ENCODE measurements at places on chromosomes 1 and 21.

- DNase-seq, result no peak
Measured at GRCh38 chr1:8017495-8018197, 8.5 kb downstream of the ERRFI1 start.

- peak; percentile 36 for DNase-seq
Measured at GRCh38 chr1:37930246-37931101, 16.4 kb downstream of the INPP5B start.

GRCh38 chr1:223535319-223535718, 130.2 kb downstream of the CAPN8 start:
- no peak for DNase-seq

DNA sequence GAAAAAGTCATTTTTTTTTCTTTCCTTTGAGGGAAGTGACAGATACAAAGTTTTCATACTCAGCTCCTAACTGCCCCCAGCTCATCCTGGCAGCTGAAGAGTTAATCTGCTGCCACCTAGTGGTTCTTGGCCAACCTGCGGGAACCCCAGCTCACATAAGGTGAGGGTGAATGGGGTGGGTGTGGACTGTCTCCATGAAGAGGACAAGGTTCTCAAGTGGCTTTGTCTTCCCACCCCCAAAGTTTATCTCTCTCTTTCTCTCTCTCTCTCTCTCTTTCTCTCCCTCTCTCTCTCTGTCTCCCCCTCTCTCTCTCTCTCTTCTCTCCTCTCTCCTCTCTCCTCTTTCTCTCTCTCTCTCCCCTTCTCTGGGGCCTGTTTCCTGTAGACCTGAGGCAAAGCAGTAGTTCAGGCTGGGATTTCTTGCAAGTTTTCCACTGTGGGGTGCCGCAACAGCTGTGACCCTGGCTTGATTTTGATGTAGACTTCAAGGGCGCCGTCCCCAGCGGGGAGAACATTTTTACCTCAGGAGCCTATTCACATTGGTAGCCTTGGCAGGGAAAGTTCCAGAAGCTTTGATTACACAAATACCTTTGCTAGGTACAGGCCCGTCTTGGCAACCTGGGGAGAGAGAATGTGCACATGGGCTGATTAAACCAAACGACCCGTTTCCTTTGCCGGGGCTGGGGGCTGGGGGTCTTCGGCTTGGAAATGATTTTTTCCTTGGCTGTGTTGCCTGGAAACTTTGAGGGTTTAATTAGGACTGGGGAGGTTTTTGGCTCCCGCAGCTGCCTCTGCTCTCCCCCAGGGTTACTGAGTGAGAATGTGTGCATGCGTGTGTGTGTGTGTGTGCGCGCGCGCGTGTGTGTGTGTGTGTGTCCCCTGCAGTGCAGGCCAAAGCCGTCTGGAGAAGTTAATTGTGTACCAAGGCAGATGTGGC, 135.9 kb downstream of the TM2D1 start:
- peak; percentile 73 for DNase-seq

- no peak for DNase-seq
Measured at GRCh38 chr1:2086446-2087078, 36.4 kb downstream of the PRKCZ start.

- DNase-seq, result peak; percentile 15
Measured at GRCh38 chr1:27099587-27100334, 55.2 kb downstream of the SLC9A1 start.

- no peak for DNase-seq
Measured at GRCh38 chr1:180229483-180230415, at the start of gene LHX4. Gene LHX4 (plus strand): TSS chr1:180230264. CDS start chr1:180230530, 266 bp downstream.

DNA sequence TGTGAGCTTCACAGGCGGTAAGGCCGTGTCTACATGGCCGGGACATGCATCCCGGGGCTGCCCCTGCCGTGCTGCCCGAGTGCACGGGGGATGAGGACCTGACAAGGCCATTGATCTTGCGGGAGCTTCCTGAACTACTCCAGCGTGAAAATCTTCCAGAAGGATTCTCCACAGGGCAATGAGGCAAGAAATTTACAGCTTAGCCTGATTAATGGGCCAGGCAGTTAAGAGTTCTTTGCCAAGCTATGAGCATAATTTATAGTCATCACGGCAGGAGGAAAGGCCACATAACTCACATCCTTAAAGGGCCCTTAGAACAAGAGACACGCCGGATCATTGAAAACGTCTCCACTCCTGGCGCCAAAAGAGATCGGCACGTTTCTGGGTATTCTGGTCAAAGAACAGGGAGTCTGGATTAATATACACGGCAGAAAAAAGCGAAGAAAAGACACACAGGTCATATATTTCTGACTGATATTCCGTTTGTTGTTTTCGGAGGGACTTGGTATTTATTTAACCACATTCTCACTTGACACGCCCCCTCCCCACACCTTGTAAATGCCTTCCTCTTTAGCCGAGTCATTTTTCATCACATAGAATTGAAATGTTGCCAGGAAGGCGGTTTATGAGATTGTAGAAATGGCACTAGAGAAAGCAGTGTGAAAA, 180.5 kb downstream of the DYRK1A start:
- no peak for DNase-seq

DNA sequence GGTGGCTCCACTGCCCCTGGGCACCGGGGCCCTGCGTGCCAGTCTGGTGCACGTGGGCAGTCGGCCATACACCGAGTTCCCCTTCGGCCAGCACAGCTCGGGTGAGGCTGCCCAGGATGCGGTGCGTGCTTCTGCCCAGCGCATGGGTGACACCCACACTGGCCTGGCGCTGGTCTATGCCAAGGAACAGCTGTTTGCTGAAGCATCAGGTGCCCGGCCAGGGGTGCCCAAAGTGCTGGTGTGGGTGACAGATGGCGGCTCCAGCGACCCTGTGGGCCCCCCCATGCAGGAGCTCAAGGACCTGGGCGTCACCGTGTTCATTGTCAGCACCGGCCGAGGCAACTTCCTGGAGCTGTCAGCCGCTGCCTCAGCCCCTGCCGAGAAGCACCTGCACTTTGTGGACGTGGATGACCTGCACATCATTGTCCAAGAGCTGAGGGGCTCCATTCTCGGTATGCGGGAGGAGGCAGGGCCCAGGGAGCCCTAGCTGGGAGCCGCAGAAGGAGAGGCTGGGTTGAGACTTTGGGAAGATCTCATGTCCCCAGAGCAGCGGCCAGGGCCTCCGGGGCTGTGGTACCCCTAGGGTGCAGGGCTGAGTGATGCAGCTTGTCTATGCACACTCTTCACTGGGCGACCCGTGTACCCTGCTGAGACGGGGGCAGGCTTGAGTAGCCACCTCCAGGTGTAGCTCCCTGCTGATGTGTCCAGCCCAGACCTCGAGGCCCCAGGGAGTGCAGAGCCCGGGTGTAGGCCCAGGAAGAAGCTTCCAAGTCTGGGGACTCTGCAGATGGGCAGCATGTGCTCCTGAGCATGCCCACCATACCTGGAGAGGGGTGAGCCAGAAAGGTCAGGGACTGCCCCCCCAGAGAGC, 1.8 kb downstream of the VWA1 start:
- no peak for DNase-seq

GRCh38 chr1:38297842-38298241, 251.2 kb upstream of the POU3F1 start:
- DNase-seq, result no peak

- no peak for DNase-seq
Measured at GRCh38 chr1:119112791-119113190, 27.7 kb downstream of the WARS2 start.

DNA sequence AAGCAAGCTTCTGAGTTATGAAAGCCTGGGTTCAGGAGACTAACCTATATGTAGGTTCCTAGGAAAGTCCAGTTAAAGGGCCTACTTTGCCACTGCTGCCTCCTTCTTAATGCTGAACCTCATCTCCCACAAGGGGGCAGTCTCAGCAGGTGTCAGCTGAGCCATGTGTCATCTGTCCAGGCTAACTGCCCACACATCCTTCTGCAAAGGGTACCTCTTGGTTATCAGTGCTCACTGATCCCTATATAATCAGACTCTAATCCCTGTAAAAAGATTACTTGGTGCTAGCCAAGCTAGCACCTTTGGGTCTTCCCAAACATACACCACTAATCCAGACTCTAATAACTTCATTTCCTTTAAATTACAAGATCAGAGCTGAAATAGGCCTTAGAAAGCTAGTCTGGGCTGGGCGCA, 9.0 kb downstream of the PRDX1 start:
- DNase-seq, result peak; percentile 65

DNA sequence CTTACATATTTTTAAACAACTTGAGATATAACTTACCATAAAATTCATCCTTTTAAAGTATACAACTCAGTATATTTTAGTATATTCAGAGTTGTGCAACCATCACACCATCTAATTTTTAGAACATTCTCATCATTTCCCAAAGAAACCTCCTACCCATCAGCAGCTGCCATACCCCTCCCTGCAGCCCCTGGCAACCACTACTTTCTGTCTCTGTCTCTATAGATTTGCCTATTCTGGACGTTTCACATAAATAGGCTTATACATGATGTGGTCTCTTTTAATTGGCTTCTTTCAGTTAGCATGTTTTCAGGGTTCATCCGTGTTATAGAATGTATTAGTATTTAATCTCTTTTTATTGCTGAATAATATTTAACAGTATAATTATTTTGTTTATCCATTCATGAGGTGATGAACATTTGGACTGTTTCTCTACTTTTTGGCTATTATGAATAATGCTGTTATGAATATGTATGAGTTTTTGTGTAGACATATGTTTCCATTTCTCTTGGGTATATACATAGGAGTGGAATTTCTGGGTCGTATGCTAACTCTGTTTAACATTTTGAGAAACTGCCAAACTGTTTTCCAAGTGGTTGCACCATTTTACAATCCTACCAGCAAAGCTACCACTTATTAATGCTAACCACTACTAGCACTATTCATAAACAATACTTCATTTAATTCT, 29.5 kb downstream of the WDR26 start:
- DNase-seq, result no peak

DNA sequence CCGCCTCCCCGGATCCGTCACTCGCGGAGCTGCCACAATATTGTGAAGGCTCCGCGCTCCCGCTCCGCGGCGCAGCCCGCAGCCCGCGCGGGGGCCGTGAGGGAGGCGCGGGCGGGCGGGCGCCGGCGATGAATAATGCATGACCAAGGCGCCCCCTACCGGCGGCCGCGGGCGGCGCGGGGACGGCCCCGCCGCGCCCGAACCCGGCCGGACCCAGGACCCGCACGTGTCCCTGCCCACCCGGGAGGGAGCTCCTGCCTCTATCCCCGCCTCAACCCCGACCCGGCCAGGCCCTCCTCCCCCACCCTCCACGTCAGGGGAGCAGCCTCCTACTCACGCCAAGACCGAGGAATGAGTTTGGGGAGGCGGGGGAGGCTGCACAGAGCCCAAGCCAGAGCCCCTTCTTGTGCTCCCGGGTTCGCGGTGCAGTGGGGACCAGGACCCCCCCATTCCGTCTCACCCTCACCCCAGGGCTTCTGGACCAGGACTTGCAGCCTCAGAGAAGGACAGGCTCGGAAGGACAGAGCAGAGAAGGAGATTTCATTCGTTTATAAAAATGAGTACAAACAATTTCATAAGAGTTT, 70.8 kb upstream of the CASZ1 start:
- peak; percentile 38 for DNase-seq

GRCh38 chr1:193588311-193589082, 402.1 kb upstream of the B3GALT2 start:
- no peak for DNase-seq

DNA sequence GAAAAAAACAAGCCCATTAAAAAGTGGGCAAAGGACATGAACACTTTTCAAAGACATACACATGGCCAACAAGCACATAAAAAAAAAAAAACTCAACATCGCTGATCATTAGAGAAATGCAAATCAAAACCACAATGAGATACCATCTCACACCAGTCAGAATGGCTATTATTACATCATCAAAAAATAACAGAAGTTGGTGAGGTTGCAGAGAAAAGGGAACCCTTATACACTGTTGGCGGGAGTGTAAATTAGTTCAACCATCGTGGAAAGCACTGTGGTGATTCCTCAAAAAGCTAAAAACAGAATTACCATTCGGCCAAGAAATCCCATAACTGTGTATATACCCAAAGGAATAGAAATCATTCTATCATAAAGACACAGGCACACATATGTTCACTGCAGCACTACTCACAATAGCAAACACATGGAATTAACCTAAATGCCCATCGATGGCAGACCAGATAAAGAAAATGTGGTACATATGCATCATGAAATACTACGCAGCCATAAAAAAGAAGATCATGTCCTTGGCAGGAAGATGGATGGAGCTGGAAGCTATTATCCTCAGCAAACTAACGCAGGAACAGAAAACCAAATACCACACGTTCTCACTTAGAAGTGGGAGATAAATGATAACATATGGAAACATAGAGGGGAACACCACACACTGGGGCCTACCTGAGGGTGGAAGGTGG, 70.1 kb downstream of the INTS7 start:
- DNase-seq, result no peak

- DNase-seq, result no peak
Measured at GRCh38 chr1:50197216-50197615, 88.5 kb downstream of the ELAVL4 start.

DNA sequence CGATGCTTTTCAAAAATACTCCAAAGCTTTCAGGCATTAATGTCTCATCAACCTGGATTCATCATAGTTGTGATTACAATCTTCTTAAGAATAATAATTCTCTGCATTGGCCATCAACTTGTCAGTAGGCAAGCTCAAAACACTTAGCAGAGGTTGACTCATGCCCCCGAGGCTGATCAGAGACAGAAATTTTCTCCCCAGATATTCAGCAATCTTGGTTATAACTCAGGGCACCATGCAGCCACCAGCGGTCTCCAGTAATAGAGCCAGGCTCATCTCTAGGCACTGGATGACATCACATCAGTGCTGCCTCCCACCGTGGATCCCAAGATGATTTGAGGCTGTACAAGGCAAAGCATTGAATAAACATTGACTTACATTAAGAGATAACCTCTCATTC, 14.3 kb upstream of the IFFO2 start:
- no peak for DNase-seq

- no peak for DNase-seq
Measured at GRCh38 chr1:248752161-248753028, 3.2 kb downstream of the LYPD8 start.

- no peak for DNase-seq
Measured at GRCh38 chr1:101420406-101420805, 183.6 kb downstream of the S1PR1 start.
